Stomach (tissue), 19 donors: ENCODE measurements at places on chromosomes 5 and 9. TPM values are rescaled to one million over a fixed set of nuclear protein-coding genes. Genes with fewer than 3 reads are reported as not detected.
A peak's percentile ranks its signal among the peaks of the same experiment; 100 is the strongest.

DNA sequence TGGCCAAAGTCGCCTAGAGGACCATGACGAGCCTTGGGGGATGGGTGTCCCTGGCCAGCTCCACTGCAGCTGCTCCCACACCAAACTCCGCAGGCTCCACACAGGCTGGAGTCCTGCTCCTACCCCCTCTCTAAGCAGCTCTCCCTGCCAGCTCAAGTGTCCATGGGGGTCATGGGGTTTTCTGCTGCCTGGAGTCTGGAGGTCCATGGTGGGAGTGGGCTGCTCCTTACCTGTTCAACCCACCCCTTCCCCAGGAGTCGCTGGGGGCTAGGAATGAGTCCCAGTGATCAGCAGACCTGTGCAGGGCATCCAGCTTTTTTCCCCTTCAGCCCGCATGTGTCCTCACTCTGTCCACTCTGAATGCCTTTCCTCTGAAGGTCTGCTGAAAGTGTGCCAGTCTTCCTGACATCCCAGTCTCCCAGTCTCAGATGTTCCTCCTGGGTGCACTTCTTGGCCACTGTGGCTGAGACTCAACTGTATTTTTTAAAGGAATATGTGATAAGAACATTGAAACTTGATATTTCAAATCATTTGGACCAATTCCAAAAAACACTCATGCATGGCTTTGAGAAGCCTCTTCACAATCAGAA is 261.3 kb upstream of the ANKH start:
- no peak for DNase-seq

GRCh38 chr9:73183917-73184861 is 32.5 kb downstream of the ANXA1 start:
- peak; percentile 75 for DNase-seq

DNA sequence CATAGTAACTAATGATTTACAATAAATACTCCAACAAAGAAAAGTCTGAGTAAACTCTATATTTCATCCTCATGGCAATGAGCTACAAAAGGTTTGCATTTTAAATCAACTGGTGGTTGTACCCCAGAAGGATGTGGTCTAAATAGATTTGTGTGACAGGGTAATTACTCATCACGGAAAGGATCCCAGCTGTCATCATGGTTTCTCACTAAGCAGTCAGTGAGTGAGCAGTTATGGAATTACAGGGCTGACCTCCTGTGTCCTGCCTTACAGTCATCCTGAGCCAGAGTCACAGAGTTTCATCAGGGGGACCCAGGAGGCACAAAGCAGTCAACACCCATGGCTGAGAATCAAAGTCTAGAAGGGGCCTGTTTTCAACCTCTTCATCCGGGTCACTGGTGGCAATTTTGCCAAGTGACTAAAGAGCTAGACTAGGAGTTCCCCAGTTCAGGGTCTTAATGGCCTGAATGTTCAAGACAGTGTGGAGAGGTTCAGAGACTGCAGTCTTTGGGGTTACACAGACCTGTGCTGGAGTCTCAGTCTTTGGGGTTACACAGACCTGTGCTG is 210.7 kb upstream of the SLC24A2 start:
- no peak for DNase-seq

The SLF1 gene
- 6.1 TPM for total RNA-seq
